Neural cell (in vitro differentiated cells): ENCODE measurements at places on chromosomes 2 and 18. TPM values are rescaled to one million over a fixed set of nuclear protein-coding genes. Genes with fewer than 3 reads are reported as not detected.

The MDH1B gene
- 11.7 and 17.8 TPM in 2 replicates for polyA plus RNA-seq

The GKN1 gene
- polyA plus RNA-seq: not detected in 2 replicates

The ZNF516 gene
- polyA plus RNA-seq: 8.3 and 11.5 TPM in 2 replicates

The CHST9 gene
- polyA plus RNA-seq: 0.18 and 0.32 TPM in 2 replicates

The EPHA4 gene
- 71.1 and 99.5 TPM in 2 replicates for polyA plus RNA-seq

The FSIP2 gene
- 11.0 and 12.2 TPM in 2 replicates for polyA plus RNA-seq

The SULT1C4 gene
- polyA plus RNA-seq: not detected in 2 replicates

The CHRNG gene
- not detected in 2 replicates for polyA plus RNA-seq

The SUMO1 gene
- 281 and 365 TPM in 2 replicates for polyA plus RNA-seq

The REEP1 gene
- 111 and 121 TPM in 2 replicates for polyA plus RNA-seq

The ESCO1 gene
- 21.9 and 26.4 TPM in 2 replicates for polyA plus RNA-seq

The KRTCAP3 gene
- polyA plus RNA-seq: 2.3 and 4.0 TPM in 2 replicates

The POTEI gene
- 0.25 and 0.48 TPM in 2 replicates for polyA plus RNA-seq

The RIT2 gene
- polyA plus RNA-seq: 1.1 and 2.3 TPM in 2 replicates

The OTOS gene
- polyA plus RNA-seq: not detected in 2 replicates

The SFTPB gene
- polyA plus RNA-seq: not detected in 2 replicates

The GATA6 gene
- not detected in 2 replicates for polyA plus RNA-seq

The UNC80 gene
- 10.4 and 12.1 TPM in 2 replicates for polyA plus RNA-seq

The REG1B gene
- not detected in 2 replicates for polyA plus RNA-seq

The VWA3B gene
- polyA plus RNA-seq: not detected in 2 replicates

The CDK15 gene
- 0.06 and 0.09 TPM in 2 replicates for polyA plus RNA-seq

The PDCD1 gene
- polyA plus RNA-seq: not detected in 2 replicates

The IL36G gene
- polyA plus RNA-seq: not detected in 2 replicates

The DSC1 gene
- polyA plus RNA-seq: not detected in 2 replicates
